Stimulated activated CD8-positive, alpha-beta memory T cell treated with anti-CD3 and anti-CD28 coated beads, Interleukin-15, amount 100 ng/mL, for 24 hours (primary cell): ENCODE measurements at places on chromosomes 4 and X.

DNA sequence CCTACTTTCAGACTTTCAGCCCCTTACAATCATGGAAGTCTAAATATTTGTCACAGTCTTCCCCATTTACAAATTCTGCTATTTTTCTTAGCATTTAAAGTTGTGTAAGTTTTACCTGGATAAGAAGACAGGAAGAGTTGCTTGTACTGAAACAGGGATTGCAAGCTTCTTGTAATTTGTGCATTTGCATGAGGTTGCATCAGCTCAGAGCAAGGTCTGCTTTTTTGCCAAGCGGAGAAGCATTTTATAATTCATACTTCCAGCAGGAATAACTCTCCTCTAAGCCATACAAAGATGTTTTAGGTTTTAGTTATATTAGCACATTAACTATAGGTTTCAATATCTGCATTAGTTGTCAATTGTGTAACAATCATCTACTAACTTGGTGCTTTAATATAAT is 922.0 kb upstream of the PABPC4L start:
- no peak for DNase-seq

DNA sequence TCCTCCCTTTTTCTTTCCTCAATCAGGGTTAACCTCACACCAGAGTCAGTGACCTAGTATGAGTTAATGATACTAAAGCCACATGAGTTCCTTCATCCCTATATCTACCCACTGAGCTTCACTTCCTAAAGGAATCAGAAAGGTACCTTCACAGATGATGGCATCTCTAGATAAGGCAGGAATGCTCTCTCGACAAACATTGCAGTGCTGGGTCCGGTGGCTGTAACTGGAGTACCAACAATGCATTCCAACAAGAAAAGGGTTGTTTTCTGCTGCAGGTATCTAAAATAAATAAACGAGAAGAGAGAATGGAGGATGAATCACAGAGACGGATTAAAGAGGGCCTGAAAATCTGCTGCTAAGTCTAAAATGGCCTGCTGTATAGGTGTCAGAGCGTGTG is 66.7 kb downstream of the DGKK start:
- no peak for DNase-seq

DNA sequence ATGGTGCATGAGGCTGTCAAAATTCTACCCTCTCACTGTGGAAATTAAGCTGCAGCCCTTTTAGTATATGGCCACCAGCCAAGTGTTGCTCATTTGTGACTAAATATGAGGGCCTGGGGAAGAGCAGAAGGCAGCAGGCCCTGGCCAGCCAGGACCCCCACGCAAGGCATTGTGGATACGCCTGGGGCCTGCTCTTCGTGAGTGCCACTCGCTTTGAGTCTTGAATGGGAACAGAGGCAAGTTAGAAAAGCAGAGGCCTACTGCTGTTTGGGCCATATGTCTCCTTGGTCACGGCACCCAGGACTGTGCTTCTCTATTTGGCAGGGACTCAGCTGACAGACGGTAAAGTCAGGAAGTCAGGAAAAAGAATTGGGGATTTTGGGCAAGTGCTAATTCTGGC is 10.9 kb downstream of the RTL5 start:
- no peak for DNase-seq

- no peak for DNase-seq
Observed at GRCh38 chr4:83074086-83074704, 39.2 kb downstream of the COPS4 start.

- no peak for DNase-seq
Observed at GRCh38 chr4:123449780-123450179, 53.2 kb downstream of the SPRY1 start.

GRCh38 chrX:40169193-40170101 is 71.7 kb upstream of the BCOR start:
- DNase-seq, result no peak

DNA sequence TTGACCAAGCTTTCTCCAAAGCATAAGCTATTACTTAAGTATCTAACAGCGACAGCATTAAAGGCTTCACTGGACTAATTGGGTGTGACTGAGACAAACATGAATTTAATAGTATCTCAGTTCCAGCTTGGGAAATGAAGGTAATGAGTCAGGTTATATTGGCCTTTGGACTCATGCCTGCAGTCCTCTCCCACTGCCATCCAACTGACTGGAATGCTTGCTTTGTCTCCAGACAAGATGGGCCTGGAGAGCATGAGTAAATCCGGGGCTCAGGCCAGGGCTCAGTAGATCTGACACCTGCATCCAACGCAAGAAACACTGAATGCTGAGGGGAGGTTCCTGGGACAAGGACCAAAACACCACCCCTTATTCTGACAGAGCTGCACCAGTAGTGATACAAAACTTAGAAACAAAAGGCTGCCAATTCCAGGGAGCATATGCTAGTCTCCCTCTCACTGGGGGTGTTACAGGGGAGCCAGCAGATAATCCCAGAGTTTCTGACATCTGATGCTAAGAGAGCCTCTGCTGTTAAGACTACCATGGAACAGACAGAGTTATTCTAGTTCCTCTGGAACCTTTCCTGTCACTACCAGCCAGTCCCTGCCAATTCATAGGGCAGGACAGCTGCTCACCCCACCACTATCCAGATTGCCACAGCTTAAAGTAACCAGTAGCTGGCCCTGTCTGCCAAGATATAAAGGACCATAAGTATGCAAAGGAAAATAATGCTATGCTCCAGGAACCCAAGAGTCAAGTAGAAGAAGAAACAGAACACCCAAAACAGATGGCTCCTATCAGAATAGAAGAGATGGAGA is 293.8 kb downstream of the IQCM start:
- no peak for DNase-seq

DNA sequence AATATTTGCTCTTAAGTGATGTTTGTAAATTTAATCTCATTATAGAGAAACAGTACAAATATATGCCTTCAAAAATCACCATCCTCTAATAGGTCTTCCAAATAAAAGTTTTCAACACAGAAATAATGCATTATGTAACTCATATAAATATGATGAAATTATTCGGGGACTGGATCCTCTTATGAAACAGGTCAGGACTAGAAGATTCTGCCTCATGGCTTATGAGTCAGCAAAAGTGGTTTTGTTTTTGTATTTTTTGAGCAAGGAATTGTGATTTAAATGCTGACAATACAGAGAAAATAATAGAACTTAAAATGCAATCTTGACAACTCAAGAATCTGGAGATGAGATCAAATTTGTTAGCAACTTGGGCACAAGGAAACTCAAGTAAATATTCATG is 179.7 kb upstream of the NDP start:
- no peak for DNase-seq

GRCh38 chr4:20037745-20038144 is 214.0 kb upstream of the SLIT2 start:
- no peak for DNase-seq

DNA sequence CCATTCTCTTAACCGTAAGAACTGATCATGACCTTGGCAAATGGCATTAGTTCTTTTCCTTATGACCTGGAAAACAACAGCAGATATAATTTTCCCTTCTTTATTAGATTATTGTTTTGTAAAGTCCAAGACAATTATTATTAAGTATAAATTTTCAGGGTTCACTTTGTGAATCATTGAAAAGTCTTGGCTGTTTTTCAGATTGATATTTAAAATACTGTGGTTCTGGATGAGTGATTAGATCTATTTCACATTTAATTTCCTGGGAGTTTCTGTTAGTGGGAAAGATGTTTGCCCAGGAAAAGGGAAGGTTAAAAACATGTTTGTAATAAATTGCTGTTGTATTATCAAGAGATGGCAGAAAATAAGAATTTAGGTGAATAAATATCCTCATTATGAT is 194.9 kb downstream of the TLL1 start:
- no peak for DNase-seq
